Esophagus squamous epithelium (tissue), 5 donors: ENCODE measurements at places on chromosomes 4 and X.
A peak's percentile ranks its signal among the peaks of the same experiment; 100 is the strongest.

GRCh38 chr4:141896687-141897086 is 260.3 kb downstream of the IL15 start:
- H3K4me3 ChIP-seq: no peak overlapping the region
- H3K4me1 ChIP-seq: no peaks in the 10 kb centered on the region
- no peak for DNase-seq
- no peaks in the 10 kb centered on the region for H3K27me3 ChIP-seq
- H3K27ac ChIP-seq: no peak overlapping the region

- H3K4me3 ChIP-seq: no peak overlapping the region
- no peaks in the 10 kb centered on the region for H3K36me3 ChIP-seq
- H3K4me1 ChIP-seq: peaks cover 37% of the 10 kb centered on the region
These were observed 8.7 kb downstream of the SHROOM4 start for GRCh38 chrX:50805276-50805675.

DNA sequence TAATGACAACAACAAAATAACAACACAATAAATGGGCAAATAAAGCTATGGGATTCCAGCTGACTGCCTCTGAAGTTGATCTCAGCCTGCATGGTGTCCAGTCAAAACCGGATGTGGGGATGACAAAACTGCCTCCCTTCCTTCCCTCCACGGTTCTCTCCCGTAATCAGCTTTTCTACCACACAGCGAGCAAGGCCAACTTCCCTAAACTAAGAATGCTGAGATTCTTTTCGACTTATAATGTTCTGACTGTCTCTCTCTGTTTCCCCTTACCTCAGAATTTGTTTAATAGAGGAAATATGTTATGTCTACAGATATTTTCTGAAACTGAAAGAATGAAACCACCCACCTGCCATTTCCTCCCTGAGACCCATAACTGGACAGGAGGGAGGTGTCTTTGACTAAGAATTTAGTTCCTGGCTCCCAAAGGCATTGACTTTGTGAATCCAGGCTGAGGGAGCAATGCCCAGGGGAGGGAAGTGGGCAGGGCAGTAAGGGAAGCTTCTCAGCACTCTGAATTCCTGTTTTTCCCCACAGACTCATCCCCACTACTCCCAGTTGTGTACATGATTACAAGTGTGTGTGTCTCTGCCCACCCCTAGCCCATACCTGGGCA is 1.0 kb upstream of the TLR1 start:
- no peak for DNase-seq
- H3K27me3 ChIP-seq: no peaks in the 10 kb centered on the region
- peaks cover 6% of the 10 kb centered on the region for H3K36me3 ChIP-seq
- H3K4me3 ChIP-seq: no peak overlapping the region
- H3K4me1 ChIP-seq: peaks cover 32% of the 10 kb centered on the region

DNA sequence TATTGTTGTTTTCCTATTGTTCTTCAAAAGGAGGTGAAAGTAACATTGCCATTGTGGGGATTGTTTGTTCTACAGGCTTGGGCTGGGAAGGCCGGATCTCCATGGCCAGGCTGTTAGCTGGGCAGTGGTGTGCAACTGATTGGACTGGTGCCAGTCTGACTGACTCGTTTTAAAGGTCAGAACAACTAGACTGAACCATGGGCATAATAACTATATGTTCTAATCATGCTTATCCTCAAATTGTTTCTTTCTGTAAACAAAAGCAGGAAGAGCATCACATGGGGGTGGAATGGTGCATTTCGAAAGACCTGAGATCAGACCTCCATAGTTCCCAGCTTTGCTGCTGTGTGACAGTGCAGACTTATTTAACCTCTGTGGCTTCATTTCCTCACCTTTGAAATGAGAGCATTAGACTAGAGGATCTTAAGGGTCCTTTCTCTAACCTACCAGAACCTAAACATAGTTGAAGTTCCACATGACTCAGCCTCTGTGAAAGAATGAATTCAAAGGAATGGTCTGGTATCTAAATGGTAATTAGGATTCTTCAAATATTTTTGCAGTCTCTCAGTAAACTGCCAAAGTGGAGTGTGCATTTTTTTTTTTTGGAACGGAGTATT is 66.7 kb upstream of the PGRMC2 start:
- H3K4me3 ChIP-seq: no peak overlapping the region
- no peaks in the 10 kb centered on the region for H3K27me3 ChIP-seq
- H3K4me1 ChIP-seq: peaks cover 21% of the 10 kb centered on the region
- H3K36me3 ChIP-seq: no peaks in the 10 kb centered on the region
- DNase-seq: no peak
- H3K27ac ChIP-seq: no peak overlapping the region

- DNase-seq: no peak
- peaks cover 11% of the 10 kb centered on the region for H3K4me1 ChIP-seq
- peak overlapping the region; percentile 84 for H3K27ac ChIP-seq
- no peaks in the 10 kb centered on the region for H3K27me3 ChIP-seq
- H3K4me3 ChIP-seq: peak overlapping the region; percentile 43
These were observed 84.3 kb downstream of the NBDY start for GRCh38 chrX:56813318-56813837.

- H3K4me3 ChIP-seq: no peak overlapping the region
- H3K36me3 ChIP-seq: no peaks in the 10 kb centered on the region
- no peak overlapping the region for H3K27ac ChIP-seq
These were observed 67.5 kb downstream of the TBL1X start for GRCh38 chrX:9532349-9532748.

DNA sequence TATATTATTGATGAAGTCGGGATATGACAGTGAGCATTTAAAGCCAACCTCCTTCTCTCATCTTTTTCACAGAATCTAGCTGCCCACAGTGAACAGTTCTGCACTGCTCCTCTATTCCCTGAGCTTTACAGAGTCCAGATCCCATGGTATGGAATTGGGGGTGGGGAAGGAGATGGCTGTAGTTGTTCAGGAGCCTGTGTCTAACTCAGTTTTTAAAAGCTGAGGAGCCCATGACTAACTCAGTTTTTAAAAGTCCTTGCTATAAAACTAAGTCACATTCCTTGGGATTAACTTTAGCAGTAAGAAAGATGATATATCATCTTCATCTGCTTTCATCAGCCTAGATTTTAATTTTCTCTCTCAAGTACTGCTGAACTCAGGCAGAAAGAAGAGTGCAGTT is 96.4 kb upstream of the STIM2 start:
- no peaks in the 10 kb centered on the region for H3K36me3 ChIP-seq
- peaks cover 53% of the 10 kb centered on the region for H3K27me3 ChIP-seq
- no peak overlapping the region for H3K27ac ChIP-seq
- peaks cover 6% of the 10 kb centered on the region for H3K4me1 ChIP-seq
- no peak overlapping the region for H3K4me3 ChIP-seq
- DNase-seq: no peak

DNA sequence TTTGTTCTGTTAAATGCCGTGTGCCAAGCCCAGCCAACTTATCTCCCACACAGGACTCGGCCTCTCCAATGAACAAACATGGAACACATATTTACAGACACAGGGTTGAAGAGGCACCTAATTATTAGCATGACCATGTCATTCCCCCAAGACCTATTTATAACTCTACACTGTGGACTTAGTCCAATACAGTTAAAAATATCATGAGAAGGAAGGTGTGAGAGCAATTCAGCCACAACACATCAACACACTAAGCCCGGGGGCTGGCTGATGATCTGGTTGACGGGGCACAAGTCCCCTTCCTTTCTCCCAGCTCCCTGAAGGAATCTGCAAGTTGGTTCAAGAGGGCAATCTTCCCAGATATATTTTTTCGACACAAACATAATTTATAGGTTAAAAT is 28.1 kb downstream of the MANBA start:
- no peak for DNase-seq
- H3K4me1 ChIP-seq: no peaks in the 10 kb centered on the region
- no peaks in the 10 kb centered on the region for H3K36me3 ChIP-seq
- H3K27ac ChIP-seq: no peak overlapping the region
- H3K4me3 ChIP-seq: no peak overlapping the region

- H3K4me1 ChIP-seq: no peaks in the 10 kb centered on the region
- no peaks in the 10 kb centered on the region for H3K36me3 ChIP-seq
- H3K27ac ChIP-seq: no peak overlapping the region
- H3K27me3 ChIP-seq: no peaks in the 10 kb centered on the region
These were observed 18.2 kb upstream of the ANTXR2 start for GRCh38 chr4:80091184-80091583.

DNA sequence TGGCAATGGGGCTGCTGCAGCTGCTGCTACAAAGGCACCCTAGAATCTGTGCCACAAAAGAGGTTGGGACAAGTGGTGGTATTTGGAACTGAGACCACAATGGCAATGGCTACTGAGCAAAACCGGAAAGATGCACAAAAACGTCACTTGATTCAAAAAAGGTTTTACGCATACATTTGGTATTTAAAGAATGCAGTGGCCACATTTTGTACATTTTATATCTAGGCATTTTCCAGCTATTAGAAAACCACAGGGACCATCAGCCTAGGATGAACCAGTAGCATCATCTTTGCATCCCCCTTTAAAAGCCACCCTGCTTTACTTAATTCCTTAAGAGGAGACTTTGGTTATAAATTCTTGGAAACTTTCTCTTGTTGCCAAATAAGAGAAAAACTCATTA is 104.8 kb upstream of the CXCL13 start:
- H3K27ac ChIP-seq: no peak overlapping the region
- H3K4me1 ChIP-seq: no peaks in the 10 kb centered on the region
- H3K4me3 ChIP-seq: no peak overlapping the region
- DNase-seq: no peak
- H3K36me3 ChIP-seq: no peaks in the 10 kb centered on the region

GRCh38 chrX:124269881-124270280 is 62.6 kb upstream of the TEX13D start:
- DNase-seq: no peak
- H3K36me3 ChIP-seq: no peaks in the 10 kb centered on the region
- no peaks in the 10 kb centered on the region for H3K4me1 ChIP-seq
- H3K27ac ChIP-seq: no peak overlapping the region
- no peaks in the 10 kb centered on the region for H3K27me3 ChIP-seq

DNA sequence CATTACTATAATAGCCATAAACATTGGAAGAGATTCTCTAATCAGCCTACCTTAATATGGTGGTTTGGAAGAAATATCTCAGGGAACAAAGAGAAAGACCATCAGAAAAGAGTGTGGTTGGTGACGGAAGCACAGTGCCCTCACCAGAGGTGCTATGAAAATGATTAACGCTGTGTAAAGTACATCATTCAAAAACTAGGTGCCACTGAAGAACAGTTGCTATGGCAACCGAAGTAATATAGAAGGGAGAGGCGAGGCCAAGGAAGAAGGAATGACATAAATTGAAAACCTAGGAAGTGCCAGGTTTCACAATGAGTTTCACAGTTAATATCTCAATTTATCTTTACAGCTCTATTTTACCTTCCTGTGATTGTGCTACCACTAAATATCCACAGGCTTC is 57.0 kb upstream of the ARSJ start:
- H3K4me3 ChIP-seq: no peak overlapping the region
- no peak for DNase-seq
- H3K36me3 ChIP-seq: no peaks in the 10 kb centered on the region
- no peaks in the 10 kb centered on the region for H3K4me1 ChIP-seq

DNA sequence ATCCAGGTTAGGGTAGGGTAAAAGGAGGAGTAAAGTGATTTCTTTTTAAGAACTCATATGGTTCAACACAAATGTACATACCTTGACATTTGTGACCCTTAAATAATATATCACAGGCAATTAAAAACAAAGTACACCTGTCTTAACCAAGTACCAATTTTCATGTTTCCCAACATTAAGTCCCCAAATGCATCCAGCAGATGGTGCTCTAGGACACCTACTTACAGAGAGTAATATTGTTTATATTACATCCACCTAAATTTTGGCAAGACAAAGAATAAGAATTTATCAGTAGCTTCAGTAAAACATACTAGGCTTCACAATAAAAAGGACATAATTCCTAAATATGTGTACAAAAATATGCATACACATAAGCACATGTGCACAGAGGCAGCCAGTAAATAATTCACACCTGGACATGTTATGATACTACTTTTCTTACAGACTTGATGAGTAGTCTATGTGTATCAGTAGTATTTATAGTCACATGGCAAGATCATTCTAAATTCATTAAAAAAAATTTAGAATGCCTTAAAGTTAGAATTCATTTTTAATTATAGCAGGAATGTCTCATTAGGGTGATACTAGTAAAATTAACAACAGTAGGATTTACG is 219.7 kb downstream of the DCLK2 start:
- no peak overlapping the region for H3K4me3 ChIP-seq
- H3K36me3 ChIP-seq: no peaks in the 10 kb centered on the region
- no peaks in the 10 kb centered on the region for H3K27me3 ChIP-seq
- no peaks in the 10 kb centered on the region for H3K4me1 ChIP-seq
- H3K27ac ChIP-seq: no peak overlapping the region

DNA sequence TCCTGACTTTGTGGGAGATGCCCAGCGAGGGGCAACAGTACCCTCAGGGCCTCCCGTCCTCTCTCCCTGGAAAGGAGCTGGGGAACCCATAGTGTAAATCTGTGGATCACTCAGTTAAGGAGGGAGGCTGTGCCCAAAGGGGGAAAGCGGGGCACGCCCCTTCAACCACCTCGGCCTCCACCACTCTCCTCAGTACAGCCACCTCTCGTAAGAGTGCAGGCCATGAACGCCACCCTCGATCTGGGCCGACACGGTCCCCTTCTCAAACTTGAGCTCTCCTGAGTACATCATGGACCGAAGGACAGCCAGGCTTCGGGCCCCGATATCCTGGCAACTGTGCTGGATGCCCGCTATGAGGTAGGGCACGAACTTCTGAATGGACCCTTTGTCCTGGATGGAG is 221.8 kb upstream of the ATP6AP2 start:
- H3K4me3 ChIP-seq: no peak overlapping the region
- H3K27ac ChIP-seq: no peak overlapping the region
- no peaks in the 10 kb centered on the region for H3K36me3 ChIP-seq
- no peaks in the 10 kb centered on the region for H3K27me3 ChIP-seq

DNA sequence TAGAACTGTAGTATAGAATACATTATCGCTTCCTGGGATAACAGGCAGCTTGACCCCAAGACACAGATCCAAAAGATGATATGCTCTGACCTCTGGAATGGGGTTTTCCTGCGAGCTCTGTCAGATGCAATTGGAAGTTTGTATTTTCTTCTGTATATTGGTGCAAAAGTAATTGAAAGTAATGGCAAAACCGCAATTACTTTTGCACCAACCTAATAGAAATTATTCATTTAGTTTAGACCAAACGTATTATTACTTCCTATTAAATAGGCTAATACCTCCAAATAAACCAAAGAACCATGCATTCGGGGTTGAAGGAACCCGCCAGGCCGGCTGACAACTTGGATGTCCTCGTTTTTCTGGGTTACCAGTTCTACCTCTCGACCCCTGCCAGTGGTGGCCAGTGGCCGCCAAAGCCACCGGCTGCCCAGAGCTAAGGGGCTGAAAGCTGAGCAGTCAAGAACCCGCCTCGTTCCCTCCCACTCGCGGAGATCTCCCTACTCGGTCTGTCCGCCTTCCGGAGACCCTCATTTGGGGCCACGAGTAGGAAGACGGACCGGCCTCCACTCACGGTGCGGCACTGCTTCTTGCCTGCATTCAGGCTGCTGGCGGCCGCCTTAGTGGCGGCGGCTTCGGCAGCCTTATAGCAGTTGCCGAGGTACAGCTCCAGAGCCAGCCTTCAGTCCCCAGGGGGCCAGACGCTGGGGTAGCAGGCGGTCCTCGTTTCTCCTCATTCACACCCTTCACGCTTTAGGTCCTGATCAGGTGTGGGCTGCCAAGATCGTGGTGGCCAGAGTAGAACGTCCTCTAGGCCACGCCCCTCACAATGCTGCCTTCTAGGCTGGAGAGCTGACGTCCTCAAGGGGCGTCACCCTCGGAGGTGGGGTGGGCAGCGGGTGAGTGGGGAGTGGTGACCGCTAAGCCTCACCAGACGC is 121.9 kb downstream of the RBMX2 start:
- H3K27ac ChIP-seq: no peak overlapping the region
- H3K4me3 ChIP-seq: peak overlapping the region; percentile 26
- H3K27me3 ChIP-seq: no peaks in the 10 kb centered on the region
- H3K4me1 ChIP-seq: no peaks in the 10 kb centered on the region
- no peak for DNase-seq

- no peaks in the 10 kb centered on the region for H3K36me3 ChIP-seq
- no peaks in the 10 kb centered on the region for H3K4me1 ChIP-seq
- no peaks in the 10 kb centered on the region for H3K27me3 ChIP-seq
- no peak for DNase-seq
These were observed 62.8 kb downstream of the KCNIP4 start for GRCh38 chr4:21885770-21886169.
